Hematopoietic multipotent progenitor cell treated with erythropoietin and hydrocortisone succinate and interleukin-3 and kit ligand, for 8 days (in vitro differentiated cells): ENCODE measurements at places on chromosomes 13 and 19.
A peak's percentile ranks its signal among the peaks of the same experiment; 100 is the strongest.

DNA sequence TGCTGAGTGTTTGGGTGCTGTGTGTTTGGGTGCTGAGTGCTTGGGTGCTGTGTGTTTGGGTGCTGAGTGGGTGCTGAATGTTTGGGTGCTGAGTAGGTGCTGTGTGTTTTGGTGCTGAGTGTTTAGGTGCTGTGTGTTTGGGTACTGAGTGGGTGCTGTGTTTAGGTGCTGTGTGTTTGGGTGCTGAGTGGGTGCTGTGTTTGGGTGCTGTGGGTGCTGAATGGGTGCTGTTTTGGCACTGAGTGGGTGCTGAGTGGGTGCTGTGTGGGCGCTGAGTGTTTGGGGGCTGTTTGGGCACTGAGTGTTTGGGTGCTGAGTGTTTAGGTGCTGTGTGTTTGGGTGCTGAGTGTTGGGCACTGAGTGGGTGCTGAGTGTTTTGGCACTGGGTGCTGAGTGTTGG, 48.5 kb upstream of the F7 start:
- DNase-seq, result no peak

DNA sequence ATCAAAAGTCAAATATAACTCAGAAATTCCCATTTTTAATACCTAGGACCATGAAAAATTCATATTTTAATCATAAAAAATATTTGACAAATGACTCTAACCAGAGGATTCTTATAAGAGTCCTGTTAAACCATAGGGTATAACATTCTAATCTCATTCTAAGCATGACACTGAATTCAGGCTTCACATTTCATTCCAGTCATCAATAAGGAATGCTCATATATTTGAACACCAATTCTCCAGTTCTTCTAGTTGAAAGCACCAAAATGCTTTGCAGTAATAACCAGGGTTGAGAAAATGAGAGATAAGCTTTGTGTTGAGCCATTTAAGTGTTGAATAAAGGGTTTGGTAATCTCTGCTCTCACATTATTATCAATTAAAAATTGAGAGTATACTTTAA, 147.5 kb downstream of the VWA8 start:
- DNase-seq, result no peak

DNA sequence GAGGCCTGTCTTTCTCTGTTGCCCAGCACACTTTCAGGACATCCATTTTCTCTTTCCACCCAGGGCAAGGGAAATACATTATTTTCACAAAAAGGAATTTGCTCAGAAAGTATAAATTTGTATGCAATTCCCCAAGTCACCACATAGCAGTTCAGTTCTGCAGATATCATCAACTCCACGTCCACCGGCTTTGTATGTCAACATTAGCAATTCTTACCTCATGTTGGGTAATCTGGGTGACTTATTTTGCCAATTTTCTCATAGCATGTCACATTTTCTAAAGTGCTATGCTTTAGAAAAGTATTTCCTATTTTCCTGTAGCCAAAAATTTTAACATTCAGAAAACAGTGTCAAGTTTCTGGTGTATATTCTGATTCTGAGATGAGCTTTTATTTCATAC, 501.8 kb downstream of the EFNB2 start:
- DNase-seq, result no peak

GRCh38 chr19:21655540-21656126, 111.7 kb downstream of the ZNF100 start:
- no peak for DNase-seq

DNA sequence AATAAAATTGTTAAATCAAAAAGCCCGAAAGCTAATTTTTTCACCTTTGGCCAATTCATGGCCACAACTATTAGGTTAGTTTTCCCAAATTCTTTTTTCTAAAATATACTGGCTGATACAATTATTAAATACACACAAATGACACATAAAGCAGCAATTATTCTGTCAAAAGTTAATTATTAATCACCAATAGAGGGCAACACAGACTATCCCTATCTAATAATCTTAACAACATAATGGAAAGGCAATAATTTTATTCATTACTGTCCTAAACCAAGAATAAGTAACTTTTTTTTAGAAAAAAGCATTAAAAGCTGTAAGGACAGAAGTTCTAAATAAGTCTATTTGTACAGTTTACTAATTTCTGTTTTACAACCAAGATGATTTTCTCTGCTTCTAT, 51.7 kb downstream of the KATNAL1 start:
- DNase-seq, result peak; percentile 48

DNA sequence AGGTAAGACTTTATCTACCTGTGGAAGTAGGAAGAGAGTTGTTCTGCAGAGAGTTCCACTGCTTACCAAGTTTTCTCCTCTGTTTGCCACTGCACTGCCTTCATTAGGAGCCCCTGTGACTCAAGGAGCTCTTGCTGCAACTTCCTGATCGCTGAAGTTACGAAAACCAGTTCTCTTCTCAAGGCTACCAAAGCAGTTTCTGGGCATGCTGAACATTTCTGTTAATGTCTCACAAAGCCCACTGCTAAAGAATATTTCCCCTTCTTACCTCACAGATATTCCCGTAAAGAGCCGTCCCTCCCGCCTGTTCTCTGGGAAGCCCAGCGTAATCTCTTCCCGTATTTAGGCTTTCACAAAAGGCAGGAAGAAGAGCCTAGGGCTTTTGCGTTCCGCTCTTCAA, 82.6 kb upstream of the OXGR1 start:
- no peak for DNase-seq

DNA sequence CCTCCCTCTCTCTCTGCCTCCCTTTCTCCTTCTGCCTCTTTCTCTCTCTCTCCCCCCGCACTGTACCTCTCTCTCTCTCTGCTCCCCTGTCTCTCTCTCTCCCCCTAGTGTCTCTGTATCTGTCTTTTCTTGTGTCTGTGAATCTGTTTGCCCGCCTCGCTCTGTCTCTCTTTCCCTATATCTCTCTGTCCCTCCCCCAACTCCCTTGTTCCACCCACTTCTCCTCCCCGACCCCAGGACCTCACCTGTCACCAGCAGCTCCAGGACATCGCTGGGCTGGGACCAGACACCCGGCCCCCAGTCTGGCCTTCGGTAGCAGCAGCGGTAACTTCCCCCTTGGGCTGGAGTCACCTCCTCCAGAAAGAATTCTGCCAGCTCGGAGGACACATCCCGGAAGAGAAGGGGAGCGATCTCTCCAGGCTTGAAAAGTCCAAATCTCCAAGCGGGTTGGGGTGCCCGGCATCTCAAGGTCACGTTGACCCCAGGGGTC, 3.9 kb downstream of the OSCAR start:
- peak; percentile 47 for DNase-seq

- peak; percentile 36 for DNase-seq
These were observed 63.9 kb downstream of the LATS2 start for GRCh38 chr13:20997301-20998161.

GRCh38 chr13:45046445-45046844, 57.1 kb downstream of the GPALPP1 start:
- DNase-seq, result no peak

DNA sequence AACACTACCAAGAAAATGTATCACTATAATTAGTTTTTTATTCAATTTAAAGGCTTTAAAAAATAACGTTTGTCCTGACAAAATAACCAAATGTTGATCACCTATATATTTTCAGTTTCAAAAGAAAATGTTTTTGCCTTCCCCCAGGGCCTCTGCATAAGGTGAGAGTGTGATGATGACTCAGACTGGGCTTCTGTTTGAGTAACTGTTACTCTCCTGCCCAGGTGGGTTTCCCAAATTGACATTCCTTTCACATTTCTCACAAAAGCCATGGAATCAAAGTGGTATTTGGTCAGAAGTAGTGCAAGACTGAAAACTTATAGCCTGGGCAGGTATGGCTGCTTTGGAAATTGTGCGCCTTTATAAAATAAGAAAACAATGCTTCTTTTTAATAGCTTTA, 180.6 kb downstream of the COG6 start:
- no peak for DNase-seq

GRCh38 chr13:46015366-46015765, 37.2 kb downstream of the ZC3H13 start:
- DNase-seq, result no peak

GRCh38 chr13:99446242-99446641, 55.0 kb upstream of the TM9SF2 start:
- DNase-seq, result no peak

- DNase-seq, result no peak
These were observed 11.6 kb downstream of the DIAPH3 start for GRCh38 chr13:60152114-60152513.

GRCh38 chr19:5530701-5531100, 37.1 kb downstream of the TINCR start:
- no peak for DNase-seq

GRCh38 chr13:44620057-44620456, 43.9 kb upstream of the TSC22D1 start:
- DNase-seq, result no peak

GRCh38 chr13:64410276-64411053, 2819.7 kb downstream of the PCDH9 start:
- DNase-seq, result no peak

GRCh38 chr13:78593652-78594455, 9.5 kb downstream of the POU4F1 start:
- no peak for DNase-seq

DNA sequence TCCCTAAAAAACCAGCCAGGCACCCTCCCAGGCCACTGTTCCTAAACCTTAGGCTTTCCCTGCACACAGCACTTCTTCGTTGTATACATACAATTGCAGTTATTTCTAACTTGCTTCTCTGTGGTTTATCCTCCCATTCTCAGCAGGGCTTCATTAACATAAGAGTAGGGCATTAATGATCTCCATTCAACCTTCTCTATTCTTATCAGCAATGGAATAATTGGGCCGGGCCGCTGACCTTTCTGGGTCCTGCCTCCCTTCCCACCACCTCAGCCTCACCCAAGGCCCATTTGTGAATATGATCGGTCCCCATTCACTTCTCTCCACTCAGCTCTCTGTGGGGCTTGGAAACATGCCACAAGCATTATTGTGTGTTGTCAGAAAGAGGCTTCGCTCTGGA, 184.2 kb downstream of the SUCLA2 start:
- DNase-seq, result no peak

DNA sequence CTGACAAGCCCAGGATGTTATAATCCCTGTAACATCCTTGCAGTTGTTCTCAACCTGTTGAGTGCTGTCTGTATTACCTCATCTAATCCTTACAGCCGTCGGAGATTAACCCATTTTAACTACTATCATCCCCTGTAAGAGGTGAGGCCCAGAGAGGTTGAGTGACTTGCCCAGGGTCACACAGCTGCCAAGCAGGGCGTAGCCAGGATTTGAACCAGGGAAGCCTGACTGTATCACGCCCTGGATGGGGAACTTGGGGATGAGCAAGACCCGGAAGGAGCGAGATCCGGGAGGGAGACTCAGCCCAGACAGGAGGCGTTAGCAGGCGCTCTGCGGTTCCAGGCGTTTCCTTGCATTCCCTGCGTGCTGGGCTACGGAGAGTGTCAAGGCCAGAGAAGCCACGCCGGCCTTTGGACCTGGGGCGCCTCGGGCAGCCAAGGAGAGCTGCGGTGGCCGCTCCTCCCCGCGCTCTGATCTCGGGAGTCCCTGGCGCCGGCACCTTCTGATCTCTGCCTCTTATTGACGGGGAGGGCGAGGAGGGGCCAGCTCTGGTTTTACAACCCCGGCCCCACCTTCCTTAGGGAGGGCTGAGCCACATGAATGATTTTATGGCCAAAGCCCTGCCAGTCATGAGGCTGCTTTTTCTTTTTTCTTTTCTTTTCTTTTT, 6.2 kb downstream of the SULT2B1 start:
- no peak for DNase-seq

- no peak for DNase-seq
These were observed 52.4 kb downstream of the TSHZ3 start for GRCh38 chr19:31296741-31297390.

GRCh38 chr19:19740755-19741154, 7.8 kb upstream of the ZNF14 start:
- DNase-seq, result no peak

- DNase-seq, result no peak
These were observed 67.4 kb upstream of the EDNRB start for GRCh38 chr13:77985866-77986636.

GRCh38 chr19:17001603-17002183, 24.9 kb downstream of the CPAMD8 start:
- DNase-seq, result no peak

GRCh38 chr19:18450021-18450930, 12.3 kb upstream of the ISYNA1 start:
- DNase-seq, result no peak

DNA sequence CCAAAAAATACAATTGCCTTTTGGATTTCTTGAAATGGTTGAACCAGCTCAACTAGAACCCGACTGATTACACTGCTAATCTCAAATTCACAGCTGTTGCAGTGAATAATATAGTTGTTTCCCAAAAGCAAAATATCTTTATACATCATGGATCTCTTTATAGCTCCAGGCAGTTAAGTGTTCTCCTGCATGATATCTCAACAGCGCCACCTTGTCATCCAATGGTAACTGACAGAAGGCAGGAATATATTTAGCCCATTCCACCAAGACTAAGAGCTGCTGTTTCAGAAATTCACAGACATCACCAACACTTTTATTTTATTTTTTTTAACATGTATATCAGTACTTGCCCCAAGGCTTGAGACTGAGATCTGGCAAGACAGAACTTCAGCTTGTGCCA, 1141.0 kb upstream of the PRR20A start:
- no peak for DNase-seq

DNA sequence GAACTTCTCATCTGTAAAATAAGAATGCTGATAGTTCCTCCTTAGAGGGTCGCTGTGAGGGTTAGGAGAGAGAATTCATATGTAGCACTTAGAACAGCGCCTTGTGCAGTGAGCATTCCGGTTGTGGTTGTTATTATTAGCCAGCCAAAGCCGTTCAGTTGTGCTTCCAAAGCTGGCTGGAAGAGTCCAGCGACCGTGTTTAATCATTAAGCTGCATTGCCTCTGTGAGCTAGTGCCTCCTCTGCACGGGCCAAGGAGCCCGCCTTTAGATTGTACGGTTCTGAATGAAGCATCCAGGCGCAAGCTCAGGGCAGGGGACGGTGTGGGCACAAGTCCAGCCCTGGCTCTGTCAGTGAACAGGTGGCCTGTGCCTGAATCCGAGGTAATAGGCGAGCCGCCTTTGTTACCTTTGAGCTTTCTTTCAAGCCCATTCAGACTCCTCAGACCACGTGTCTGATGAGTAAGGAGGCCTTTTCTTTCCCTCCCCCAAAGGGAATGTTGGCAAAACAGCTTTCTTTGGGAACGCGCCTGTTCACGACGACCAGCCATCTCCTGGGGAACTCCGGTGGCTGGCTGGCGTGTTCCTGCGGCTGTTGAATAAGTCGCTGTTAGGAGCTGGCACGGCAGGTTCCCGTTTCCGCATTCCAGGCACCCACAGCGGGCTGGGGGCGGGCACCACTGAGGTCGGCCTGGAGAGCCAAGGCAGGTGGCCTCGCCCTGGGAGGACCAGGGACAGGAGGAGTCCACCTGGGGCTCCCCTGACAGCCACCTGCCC, 25.1 kb downstream of the SIPA1L3 start:
- peak; percentile 37 for DNase-seq

GRCh38 chr13:53013113-53013512, 15.5 kb upstream of the OLFM4 start:
- DNase-seq, result no peak

GRCh38 chr13:30577401-30577852, 40.3 kb upstream of the USPL1 start:
- peak; percentile 79 for DNase-seq
